Stimulated activated CD4-positive, alpha-beta T cell treated with anti-CD3 and anti-CD28 coated beads, Interleukin-12 subunit alpha, Interleukin-12 subunit beta, amount 100 ng/mL, for 48 hours (primary cell): ENCODE measurements at places on chromosomes 6 and 20.

GRCh38 chr6:167420858-167421766 is 96.2 kb downstream of the TTLL2 start:
- no peak for DNase-seq

- no peak for DNase-seq
Measured at GRCh38 chr6:35640017-35640664, 48.6 kb downstream of the FKBP5 start.

DNA sequence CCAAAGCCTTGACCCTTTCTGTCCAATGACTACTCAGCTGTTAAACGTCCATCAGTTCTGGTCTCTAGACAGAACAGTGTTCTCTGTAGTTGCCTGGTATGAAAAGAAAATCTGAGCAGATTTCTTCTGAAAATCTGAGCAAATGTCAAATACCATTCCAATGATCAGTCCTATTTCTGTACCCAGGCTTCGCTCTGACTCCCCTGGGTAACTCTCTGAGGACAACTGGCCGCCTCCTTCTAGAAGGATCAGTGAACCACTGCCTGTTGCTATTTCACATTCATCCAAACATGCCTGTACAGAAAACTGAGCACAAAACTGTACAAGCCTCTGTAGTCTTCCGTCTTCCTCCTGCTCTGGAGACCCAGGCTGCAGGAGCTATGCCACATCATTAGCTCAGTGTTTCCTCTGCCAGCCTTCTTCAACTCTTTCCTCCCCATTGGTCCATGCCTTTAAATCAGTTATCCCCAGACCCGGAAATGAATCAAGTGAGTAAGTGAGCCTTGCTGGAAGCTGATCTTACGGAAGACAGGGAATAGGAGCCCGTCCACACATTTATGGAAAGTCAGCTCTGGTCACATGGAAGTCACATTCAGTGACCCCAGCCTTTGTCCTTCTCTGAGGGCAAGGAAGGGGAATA is 63.3 kb downstream of the DAAM2 start:
- DNase-seq, result no peak

- peak; percentile 89 for DNase-seq
Measured at GRCh38 chr6:3063733-3064700, 4.3 kb upstream of the RIPK1 start.

DNA sequence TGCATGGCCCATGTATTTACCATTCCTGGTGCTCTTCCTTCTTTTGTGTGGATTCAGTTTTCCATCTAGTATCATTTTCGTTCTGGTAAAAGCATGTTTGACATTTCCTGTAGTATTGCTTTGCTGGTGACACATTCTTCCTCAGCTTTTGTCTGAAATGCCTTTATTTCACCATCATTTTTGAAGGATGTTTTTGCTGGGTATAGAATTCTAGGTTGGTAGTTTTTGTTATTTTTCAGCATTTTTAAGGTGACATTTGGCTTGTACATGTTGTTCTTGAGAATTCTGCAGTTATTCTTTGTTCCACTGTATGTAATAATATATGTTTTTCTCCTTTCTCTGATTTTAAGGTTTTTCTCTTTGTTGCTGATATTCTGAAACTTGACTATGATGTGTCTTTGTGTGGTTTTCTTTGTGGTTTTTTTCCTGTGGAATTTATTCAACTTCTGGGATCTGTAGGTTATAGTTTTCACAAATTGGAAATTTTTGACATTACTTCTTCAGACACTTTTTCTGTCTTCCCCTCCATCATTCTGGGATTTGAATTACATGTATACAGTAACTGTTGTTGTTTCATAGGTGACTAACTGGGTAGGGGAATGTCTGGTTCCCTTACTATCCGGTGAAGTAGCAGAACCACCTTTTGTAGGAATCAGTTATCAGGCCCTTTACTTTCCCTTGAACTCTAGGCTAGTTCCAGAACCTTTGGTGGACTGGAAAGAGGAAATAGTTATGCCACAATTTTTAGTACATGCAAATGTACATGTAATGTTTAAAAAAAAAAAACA is 30.2 kb downstream of the SNX9 start:
- no peak for DNase-seq

DNA sequence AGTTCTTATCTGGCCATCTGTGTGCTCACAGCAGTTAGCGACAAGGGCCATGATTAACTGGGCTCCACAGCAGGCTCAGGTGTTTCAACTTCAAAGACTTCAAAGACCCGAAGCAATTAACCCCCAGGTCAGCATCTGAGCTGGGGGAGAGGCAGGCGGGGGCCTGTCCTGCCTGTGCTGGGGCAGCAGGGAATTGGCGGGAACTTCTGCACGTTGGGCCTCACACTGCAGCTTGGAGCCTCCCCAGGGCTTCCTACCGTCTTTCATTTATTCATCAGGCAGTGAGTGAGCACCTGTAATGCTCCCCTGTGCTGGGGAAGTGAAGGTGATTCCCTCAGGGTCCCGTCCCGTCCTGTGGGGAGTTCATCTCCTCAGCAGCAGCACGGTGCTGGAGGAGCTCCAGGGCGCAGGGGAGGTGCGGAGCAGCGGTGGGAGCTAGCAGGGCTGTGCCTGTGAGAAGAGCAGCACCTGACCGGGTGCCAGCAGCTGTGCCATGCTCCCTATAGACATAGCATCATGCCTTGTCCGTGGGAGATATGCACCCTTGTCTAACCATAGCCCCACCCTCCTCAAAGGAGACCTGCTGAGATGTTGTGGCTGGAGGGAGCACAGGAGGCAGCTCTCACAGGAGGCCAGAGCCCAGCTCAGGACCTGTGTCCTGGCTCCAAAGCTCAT is 51.8 kb upstream of the FRMD1 start:
- DNase-seq, result no peak

DNA sequence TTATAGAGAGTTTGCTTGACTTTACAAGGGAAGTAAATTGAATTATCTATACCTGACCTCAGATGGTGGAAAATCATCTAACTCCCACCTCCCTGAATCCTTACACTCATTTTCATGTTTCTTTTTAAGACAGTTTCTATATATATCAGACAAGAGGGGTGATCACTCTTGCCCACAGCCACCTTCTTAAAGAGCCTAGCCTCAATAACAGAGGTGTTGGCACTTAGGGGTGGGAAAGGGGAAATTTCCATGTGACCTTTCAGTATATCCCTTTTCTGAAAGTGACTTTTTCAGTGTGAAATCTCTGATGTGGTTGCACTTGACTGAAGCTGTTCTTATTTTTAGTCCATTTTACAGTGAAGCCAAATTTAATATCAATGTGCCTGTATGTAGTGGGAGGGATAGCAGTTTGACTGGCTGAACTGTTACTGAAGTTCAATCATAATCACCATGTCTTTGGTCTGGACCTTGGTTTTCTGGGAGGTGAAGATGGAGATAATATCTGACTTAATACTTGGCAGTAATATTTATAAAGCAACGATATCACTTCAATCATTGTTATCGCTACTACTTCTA is 141.3 kb downstream of the MAP3K7 start:
- no peak for DNase-seq

- DNase-seq, result no peak
Measured at GRCh38 chr6:115932481-115932880, 128.2 kb downstream of the FRK start.

- no peak for DNase-seq
Measured at GRCh38 chr6:150633486-150633834, 33.8 kb downstream of the PLEKHG1 start.

- no peak for DNase-seq
Measured at GRCh38 chr6:18445228-18445627, 58.1 kb downstream of the RNF144B start.

GRCh38 chr6:163438940-163439335 is 24.4 kb downstream of the QKI start:
- peak; percentile 19 for DNase-seq

DNA sequence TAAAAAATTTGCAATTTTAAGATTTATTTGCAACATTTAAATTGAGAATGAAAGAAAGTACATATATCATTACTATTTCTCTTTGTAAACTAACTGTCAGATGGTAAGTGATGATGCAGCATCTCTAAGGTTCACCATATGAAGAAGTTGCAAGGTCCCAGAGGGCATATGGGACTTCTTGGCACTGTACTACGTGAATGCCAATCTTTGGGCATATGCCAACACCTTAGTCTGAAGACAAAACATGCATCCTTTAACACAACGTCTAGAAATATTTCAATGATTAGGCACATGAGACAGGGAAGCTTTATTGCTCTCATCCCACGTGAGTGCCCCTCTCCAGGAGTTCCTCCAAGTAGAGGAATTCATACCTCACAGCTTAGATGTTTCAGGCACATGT is 66.8 kb downstream of the CDK19 start:
- DNase-seq, result no peak

- DNase-seq, result no peak
Measured at GRCh38 chr6:63352544-63353285, 32.9 kb upstream of the LGSN start.

DNA sequence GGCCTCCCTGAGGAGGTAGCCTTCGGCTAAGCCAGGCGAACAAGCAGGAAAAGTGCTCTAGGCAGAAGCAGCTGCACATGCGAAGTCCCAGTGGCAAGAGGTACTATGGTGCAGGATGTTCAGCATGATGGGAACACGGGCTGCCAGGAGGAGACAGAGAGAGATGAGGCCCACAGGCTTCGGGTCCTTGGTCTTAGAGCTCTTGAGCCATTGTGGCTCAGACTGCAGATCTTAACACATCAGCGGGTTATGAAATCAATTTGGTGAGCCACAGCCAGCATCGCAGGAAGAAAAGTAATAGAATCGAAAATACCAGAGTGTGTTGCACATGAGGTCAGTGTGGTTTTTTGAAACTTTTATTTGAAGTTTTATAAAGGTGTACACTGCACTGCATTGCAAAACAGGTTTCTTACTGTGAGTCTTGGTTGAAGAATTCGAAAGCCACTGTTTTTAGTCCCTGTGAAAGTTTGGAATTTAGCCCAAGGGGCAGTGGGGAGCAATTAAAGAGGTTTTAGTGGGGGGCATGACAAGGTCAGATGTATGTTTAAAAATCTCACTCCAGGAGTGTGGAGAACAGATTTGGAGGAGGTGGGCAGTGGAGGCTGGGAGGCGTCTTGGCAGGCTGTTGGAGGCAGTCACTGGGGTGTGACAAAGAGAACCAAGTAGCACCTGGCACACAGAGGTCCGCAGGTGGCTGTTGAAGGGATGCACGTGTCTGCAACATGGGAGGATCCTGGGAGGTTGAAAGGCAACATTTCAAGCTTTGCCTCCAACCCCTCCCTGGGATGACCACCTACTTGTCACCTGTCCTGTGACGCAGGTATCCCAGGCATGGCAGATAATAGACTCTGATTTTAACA is 69.3 kb downstream of the EYA2 start:
- DNase-seq, result no peak

GRCh38 chr6:4751823-4752464 is 24.3 kb upstream of the CDYL start:
- DNase-seq, result no peak

DNA sequence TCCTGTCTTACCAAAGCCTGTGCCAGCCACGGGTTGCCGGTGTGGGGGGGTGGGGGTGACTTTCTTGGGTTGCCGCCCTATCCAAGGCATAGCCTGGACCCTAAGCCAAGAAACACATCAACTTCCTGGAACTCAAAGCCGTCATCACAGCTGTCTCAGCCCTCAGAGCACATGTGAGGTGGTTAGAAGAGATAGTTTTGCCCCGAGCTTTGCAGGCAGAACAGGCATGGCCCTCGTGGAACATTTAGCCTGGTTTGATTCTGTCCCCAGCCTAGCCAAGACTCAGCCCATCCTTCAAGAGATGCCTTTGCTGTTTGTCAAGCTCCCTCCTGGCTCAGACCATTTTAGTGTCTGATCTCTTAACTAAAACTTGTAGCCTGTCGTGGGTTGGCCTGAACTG is 64.9 kb downstream of the RREB1 start:
- no peak for DNase-seq

DNA sequence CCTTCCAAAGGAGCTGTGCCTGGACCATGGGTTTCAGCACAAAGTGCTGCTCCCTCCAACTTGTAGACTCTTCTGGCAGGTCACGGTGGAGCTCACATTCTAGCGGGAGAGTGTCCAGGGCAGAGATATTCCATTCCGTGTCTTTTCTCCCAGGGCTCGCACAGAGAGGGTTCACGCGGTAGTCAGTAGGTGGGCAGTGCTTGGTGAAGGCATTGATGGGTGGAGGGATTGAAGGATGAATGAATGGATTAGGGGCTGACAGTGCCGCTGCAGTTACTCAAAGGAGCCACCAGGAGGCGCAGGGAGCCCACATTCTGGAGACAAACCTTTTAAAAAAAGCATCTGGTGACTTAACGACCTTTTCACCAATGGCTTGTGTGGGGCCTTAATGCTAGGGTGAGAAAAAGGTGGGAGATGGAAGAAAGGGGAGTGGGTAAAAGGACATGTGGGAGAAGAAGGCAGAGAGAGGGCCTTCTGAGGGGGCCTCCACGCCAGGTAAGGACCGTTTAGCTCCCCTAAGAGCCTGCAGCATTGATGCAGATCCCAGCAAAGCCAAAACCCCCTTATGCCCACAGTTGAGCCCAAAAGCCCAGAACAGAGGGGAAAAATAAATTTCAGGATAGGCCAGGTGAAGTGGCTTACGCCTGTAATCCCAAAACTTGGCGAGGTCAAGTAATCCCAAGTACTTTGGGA is 17.5 kb upstream of the FAM110A start:
- peak; percentile 37 for DNase-seq

GRCh38 chr20:1402149-1402548 is 9.3 kb upstream of the FKBP1A start:
- no peak for DNase-seq

DNA sequence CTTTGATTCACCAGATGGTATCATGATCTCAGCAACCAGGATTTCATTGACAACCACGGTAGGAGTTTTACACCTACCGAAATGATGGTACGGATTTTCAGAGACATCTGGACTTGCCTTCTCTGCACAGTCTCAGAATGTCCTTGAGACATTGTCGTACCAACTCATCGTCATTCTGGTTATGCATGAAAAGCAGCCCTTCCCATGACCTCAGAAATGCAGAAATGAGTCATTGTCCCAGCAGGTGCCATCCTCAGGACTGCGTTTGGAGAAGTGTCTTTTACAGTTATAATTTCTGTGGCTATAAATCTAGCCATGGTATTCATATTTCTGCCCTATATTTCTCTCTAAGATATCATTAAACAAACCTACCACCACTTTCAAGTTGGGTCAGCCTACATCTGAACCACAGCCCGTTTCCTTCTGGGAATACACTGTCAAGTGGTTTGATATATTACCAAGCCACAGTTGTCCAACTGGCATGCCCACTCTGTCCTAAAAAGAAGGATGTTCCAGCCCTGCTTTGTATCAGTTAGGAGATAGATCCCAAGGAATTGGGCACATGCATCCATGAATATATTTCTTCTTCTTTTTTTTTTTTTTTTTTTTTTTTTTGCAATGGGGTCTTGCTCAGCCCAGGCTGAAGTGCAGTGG is 7.5 kb upstream of the BFSP1 start:
- DNase-seq, result no peak
